ENCODE measurements at places on chromosomes 2 and 18.

DNA sequence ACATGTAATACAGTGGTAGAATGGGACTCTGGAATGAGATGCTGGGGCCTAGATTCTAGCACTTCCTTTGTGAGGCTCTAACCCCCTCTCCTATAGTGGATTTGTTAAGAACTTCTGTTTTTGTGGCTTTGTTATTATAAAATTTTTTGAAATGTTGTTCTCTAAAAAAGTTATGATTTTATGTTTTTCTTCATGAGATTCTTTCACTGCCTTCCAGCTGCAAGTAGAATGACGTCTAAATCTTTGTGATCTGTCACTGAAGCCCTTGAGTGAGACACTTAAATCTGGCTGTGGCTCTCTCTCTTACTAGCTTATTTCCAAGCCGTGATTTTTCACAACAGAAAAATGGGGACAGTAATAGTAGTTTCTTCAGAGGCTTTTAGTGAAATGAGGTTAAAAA, 1.6 kb downstream of the CASP8 start:
- DNase-seq: no peak

DNA sequence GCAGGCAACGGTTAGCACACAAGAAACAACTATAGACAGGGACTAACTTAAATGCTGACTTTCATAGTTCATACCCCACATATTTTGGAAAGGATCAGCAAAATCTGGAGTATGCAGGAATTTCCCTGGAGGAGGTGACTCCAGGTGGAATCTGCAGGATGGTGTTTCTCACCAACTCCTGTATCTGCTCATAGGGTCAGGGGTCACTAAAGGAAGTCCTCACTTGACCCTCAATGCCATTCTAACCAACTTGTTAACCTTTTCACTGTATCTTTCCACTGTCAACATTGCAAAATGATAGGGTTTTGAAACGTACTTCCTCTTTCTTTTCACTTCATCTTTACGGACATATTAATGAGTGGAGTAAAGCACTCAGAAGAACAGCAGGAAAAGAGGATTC, 207.0 kb upstream of the CXCR4 start:
- DNase-seq: no peak

DNA sequence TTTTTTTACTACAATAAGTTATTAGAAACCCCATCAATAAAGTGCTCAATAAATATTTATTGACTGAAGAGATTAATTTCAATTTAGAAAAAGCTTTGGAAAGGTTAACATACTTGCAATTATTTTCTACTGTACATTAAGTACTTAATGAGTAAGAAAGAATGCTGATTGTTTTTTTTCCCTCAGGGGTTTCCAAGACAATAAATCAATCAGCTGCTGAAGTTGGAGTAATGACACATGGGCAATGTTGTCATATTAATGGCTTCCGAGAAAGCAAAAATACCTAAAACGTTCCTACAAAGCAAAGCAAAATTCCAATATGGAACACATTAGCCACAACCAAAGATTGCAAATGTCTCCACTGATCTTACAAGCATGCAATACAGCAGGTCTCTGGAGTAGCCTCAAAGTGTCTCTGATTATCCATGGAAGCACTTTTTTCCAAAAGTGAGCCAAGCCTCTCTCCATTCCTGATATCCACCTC, 66.7 kb downstream of the ZC3H6 start:
- no peak for DNase-seq

DNA sequence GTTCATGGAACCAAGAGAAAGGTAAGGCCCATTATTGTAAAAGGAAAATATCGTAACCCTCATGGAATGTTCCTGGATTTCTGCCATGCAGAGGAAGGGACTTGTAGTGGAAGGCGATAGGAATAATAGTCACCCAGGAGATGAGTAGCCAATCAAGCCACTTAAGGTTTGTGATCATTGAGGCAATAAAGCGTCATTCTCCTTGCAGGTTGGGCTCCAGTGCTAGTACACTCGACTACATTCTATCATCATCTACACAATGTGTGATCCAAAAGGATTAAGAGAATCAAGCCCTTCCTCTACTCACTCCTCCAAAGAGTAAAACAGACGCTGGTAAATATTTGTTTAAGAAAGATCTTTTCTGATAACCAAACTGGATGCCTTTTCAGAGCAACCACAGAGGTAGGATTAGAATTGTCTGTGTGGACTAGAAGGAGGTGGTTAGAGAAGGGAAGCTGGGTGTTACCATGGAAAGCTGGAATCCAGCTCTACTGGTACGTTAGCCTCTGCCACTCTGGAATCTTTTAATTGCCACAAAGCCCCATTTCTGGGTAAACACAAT, 245.7 kb downstream of the IKZF2 start:
- DNase-seq: no peak

DNA sequence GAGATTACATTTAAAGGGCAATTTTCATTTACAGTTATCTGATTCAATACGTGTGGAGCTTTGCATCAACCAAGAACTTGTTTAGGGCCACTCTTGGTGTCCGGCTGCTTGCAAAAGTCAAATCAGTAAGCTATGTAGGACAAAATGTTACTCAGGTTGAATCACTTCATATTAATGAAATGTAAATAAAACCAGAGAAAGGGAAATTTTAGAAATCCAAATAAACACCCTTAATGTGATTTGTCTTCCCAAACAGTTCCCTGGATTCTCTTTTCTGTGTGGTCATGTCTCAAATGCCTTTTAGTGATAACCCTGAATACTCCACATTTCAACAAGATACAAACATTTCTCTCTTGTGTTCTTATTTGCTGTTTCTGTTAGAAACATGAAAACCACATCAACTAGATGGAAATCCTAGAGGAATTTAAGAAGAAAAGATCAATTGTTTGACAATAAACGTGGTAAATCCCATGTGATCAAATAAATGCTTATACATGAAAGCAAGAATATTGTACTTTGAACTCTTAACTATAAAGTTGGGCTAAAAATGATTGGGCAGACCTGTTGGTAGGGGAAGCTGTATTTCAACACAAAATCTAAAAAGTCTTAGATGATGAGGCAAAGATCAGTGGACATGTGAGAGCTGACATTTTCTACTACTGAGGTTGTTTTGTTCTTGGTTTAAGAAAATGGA, 101.3 kb downstream of the CDC42EP3 start:
- no peak for DNase-seq

DNA sequence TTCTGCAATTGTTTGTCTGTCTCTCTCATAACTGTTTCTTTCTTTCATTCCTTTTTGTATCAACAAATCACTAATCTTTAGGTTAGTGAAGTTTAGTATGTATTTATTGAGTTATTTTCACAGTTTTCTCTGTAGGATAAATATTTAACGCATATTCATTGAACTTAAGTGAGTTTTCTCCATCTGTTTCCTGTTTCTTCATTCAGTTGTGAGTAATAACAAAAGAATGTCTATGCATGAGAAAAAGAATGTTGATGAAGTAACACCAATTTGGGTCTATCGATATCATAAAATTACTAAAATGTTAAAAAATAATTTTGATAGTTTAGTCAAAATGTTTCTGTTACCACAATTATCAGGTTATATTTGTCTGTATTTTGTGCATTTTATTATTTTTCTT, 948.0 kb downstream of the DSC3 start:
- DNase-seq: no peak

Data from CD4-positive, alpha-beta T cell treated with Interleukin-17A for 4 hours (primary cell).